Neural crest cell (in vitro differentiated cells): ENCODE measurements at places on chromosomes 5 and 9.

DNA sequence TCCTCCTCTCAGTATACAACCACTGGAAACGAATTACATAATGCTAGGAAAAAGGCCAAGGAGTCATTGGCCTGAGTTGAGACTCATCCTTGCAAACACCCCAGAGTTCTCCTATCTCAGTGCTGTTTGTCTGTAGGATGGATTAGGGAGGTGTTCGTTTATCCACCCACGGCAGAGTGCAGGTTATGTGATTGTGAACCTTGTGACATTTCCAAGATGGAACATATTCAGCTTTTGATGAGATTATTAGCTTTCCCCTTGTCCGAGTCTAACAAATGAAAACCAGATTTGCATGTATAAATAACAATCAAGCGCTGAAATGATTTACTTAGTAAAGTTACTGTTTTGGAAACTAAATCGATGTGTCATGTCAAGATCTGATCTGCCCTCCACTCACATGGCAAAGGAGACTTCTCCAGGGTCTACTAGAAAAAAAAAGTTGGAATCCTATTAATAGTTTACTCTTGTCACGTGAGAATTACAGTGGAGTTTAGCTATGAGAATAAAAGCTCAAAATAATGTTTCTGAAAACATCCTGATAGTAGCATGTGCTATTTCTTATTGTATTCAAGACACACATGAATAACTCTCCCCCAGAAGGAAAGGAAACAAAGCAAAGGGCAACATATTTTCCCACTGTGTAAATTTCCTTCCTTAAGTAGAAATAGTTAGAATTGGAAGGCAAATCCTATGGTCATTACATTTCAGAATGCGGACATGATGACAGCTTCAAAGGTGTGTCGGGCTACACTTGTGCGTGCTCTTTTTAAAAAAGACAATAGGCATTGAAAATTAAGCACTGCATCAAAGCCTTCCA is 600.4 kb downstream of the EBF1 start:
- no peak for DNase-seq

- no peak for DNase-seq
Measured at GRCh38 chr5:57325678-57326397, 152.0 kb downstream of the GPBP1 start.

DNA sequence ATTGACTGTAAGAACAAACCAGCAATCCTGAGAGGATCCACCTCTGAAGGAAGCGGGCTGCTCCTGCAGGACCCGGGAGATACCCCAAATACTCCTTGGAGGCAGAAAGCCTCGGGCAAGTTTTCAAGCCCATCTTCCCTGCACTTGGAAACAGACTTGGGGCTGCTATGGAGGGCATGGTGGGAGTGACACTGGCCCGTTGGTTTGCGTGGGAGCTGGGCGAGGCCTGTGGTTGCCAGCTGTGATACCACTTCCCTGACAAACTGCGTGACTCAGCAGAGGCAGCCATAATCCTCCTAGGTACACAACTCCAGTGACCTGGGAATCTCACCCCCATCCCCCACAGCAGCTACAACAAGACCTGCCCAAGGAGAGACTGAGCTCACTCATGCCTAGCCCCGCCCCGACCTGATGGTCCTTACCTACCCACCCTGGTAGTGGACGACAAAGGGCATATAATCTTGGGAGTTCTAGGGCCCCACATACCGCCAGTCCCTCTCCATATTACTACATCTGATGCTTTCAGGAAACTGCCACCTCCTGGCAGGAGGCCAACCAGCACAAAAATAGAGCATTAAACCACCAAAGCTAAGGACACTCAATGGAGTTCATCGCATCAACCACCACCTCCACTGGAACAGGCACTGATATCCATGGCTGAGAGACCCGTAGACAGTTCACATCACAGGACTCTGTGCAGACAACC is 38.1 kb upstream of the VLDLR start:
- DNase-seq = no peak

- DNase-seq = no peak
Measured at GRCh38 chr9:123964761-123965160, 34.8 kb upstream of the DENND1A start.

GRCh38 chr9:127450243-127450760 is 904 bp downstream of the RPL12 start:
- DNase-seq = no peak

DNA sequence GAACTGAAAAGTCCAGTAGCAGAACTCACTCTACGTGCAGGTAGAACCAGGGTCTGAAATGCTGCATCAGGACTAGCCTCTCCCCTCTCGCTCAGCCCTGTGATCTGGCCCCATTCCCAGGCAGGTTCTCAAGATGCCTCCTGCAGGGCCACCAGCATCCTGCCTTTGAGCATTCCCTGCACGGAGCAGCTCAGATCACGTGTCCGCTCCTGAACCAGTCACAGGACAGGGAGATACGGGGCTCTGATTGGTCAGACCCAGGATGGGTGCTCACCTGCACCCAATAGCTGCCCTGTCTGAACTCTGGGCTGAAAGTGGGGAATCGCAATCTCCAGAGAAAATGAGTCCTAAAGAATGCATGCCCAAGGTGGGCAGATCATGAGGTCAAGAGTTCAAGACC is 50.8 kb downstream of the NEURL1B start:
- no peak for DNase-seq

DNA sequence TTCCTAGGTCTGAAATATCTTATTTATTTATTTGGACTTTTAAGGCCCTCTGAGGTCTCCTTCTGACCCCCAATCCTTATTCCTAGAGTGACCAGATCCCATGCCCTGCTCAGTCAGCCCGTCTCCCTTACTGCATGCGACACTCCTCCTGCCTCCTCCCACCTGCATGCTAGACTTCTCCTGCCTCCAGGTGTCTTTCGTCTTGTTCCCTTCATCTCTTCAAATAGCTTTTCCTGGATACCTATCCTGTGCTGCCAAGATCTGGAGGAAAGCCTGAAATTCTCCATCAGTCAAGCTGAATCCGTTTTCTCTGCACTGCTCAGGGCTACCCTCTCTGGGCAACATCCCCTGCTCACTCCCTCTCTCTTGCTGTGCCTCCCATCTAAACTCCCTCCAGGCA is 81.0 kb downstream of the PRDM6 start:
- DNase-seq = no peak

GRCh38 chr5:128436749-128437188 is 101.3 kb downstream of the FBN2 start:
- DNase-seq = no peak

GRCh38 chr5:97355775-97356174 is 172.7 kb upstream of the RIOK2 start:
- no peak for DNase-seq

GRCh38 chr5:66717455-66718373 is 121.5 kb downstream of the MAST4 start:
- DNase-seq = no peak

DNA sequence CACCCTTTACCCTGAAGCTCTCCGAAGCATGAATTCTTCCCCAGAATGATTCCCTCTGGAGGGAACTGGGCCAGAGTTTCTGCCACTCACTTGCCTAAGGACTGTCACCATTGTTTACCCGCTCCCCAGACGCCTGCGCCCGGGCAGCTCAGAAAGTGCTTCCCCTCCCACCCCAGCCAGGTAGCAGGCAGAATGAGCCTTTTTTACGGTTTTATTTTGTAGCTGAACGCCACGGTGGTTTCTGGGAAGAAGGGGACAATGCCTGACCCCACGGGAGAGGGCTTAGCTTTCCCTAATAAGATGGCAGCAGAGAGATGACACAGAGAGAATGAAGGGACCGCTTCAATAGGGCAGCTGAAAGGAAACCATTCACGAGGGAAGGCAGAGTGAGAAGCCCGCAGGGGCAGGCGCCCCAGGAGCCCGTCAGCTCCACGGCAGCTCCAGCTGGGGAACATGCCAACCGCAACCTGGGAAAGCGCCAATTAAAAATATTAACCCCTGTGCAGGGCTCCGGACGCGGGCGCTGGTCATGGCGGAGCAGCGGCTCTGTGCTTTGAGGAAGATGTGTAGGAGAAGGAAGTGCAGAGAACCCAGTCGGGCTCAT is 20.4 kb upstream of the NTNG2 start:
- peak; percentile 31 for DNase-seq

GRCh38 chr9:92133949-92134604 is 18.9 kb upstream of the SPTLC1 start:
- DNase-seq = peak; percentile 85

GRCh38 chr9:126448136-126448535 is 121.5 kb downstream of the MVB12B start:
- no peak for DNase-seq
